CD4-positive, alpha-beta T cell treated with Interleukin-1 beta for 1 hour (primary cell): ENCODE measurements at places on chromosomes 12 and 14.

DNA sequence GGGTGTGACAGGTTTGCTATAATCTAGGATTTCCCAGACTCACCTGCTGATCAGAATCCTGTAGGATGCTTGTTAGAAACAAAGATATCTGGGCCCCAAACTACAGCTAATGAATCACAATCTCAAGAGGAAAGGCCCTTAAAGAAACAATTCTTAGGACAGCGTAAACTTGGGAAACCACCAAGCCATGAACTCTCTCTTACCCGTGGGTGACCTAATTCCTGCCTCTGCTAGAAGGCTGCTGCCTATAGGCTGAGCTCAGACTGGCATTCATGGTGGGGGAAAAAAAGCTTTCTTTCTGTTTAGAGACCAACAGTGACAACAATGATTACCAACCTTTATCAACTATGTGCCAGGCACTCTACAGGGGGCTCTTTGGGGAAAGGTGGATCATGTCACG lies 213.9 kb upstream of the FKBP4 start:
- DNase-seq = no peak

- no peak for DNase-seq
Measured at GRCh38 chr14:29810064-29810463, 117.6 kb downstream of the PRKD1 start.

DNA sequence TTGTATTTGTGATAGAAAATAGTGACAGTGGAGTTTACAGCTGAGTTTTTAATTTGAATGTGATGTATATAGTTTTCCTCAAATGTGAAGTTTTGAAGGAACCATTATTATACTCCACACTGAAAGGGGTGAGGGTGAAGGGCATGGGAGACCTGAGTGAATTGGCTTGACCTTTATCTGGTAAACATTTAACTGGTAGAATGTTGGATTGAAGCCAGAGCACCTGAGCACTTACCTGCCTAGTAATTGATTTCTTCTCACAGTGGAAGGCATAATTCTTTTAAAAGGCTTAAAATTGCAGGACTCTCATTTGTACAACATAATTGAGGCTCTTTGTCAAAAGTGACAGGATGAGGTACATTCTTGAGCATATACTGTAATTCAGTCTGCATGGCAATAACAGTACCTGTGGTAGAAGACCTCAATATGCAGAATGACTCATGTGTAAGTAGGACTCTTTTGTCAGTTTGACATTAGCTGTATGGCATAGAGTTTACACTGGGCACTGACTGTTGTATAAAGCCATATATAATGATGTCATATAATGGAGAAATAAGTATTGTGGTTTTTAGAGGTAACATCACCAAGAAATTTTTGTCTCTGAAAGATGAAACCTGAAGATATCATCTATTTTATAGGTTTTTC lies 309.6 kb downstream of the TMTC2 start:
- no peak for DNase-seq

DNA sequence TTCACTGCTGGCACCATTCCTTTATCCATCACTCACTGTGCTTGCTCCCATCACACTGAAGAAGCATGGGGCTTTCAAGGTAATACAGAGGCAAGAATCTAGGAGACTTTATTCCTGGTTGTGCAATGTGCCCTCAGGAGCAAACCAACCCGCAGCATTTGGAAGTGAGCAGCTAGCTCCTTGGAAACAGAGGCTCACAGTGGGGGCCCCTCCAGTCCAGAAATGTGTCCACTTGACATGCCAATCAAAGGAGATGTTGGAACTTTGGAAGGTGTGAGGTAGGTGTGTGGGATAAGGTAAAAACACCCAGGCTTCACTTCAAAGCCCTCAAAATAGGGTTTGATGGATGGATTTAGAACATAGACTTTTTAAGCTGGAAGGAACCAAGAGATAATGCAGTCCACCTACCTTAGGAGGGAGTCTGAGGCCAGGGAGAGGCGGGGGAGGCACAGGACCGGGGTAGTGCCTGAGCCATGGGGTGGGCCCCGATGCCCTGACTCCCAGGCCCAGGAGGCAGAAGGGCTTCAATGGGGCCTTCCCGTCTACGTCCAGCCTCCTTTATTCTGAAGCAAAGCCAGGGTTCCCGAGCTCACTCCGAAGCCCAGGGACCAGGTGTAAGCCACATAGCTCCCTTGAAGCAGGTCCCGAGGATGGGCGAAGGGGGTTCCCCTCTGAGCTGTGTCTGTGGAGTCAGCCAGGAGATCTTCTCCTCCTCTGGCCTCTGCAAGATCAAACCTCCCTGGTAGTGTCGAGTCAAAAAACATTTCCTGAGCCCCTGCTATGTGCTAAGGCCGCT lies 17.6 kb upstream of the BCL11B start:
- no peak for DNase-seq

- DNase-seq = peak; percentile 6
Measured at GRCh38 chr14:65412856-65413738, 567 bp downstream of the FUT8 start.

DNA sequence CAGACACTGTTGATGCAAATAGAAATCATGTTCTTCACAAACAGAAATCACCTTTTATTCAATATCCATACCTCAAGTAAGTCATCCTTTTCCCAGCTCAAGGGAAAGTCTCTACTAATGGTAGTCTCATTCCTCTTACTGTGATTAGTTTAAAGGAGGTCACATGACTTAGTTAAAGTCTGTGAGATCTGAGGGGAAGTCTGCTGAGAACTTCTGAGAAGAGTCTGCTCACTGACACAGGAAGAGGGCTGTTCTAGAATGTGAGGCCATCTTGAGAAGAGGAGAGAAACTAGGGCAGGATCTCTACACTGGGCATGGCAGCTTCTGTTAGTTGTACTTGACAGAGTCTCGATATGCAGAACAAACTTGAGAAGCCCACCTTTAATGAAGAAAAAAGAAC lies 146.8 kb downstream of the C12orf42 start:
- DNase-seq = no peak

DNA sequence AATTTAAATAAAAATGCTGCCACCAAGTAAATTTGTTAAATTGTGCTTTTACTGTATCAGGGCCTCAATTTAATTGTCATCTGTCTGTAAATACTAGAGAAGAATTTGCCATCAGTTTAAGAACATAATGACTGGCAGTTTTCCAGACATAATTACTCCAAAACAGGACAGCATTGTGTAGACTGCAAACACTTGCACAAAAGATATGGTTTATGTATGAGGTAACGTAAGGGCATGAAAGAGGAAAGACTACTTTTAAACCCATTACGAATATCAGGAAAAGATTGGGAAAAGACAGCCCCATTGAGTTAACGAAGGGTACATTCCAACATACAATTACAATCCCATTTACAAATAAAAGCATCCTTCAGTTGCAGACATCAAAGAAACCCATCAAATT lies 59.8 kb upstream of the KRR1 start:
- no peak for DNase-seq

DNA sequence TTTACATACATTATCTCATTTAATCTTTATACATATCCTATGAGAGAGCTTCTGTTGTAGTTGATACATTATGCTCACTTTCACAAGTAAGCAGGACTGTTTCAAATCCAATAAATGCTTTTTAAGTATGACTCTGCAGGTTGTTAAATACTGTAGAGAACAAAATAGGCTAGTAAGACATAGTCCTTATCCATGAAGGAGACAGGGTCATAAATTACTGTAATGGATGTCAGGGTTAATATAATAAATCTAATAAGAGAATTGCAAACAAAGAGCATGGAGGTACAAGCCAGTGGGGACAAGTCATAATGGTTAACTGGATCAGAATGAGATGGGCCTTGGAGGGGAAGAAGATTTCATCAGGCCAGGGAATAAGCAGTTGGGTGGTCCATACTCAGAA lies 303.8 kb upstream of the RGS6 start:
- no peak for DNase-seq

DNA sequence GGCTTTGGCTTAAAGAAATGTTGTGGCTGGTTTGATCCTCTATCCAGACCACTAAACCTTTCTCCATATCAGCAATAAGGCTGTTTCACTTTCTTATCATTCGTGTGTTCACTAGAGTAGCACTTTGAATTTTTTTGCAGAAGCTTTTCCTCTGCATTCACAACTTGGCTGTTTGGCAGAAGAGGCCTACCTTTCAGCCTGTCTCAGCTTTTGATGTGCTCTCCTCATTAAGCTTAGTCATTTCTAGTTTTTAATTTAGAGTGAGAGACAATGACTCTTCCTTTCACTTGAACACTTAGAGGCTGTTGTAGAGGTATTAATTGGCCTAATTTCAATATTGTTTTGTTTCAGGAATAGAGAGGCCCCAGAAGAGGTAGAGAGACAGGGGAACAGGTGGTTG lies 13.8 kb downstream of the KCNMB4 start:
- no peak for DNase-seq

GRCh38 chr14:49769171-49769570 lies 1.2 kb downstream of the KLHDC2 start:
- DNase-seq = no peak

DNA sequence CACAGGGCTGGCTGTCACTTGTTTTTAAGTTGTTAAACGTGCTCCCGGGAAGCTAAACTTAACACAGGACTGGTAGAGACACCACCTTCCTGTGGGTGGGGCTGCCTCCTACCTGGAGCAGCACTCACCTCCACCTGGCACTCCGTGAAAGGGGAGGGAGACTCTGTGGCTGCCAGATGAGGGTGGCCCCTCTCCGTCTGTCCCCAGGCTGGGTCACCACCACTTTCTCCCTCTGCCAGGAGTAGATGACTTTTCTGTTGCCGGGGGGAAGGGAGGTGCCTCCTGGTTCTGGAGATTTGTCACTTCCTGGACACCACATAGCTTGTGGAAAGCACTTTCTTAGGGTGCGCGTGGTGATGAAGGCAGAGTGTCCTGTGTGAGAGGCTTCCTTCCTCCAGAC lies 81.3 kb downstream of the WDR20 start:
- DNase-seq = no peak

- no peak for DNase-seq
Measured at GRCh38 chr14:48890333-48890732, 695.8 kb downstream of the RPS29 start.

DNA sequence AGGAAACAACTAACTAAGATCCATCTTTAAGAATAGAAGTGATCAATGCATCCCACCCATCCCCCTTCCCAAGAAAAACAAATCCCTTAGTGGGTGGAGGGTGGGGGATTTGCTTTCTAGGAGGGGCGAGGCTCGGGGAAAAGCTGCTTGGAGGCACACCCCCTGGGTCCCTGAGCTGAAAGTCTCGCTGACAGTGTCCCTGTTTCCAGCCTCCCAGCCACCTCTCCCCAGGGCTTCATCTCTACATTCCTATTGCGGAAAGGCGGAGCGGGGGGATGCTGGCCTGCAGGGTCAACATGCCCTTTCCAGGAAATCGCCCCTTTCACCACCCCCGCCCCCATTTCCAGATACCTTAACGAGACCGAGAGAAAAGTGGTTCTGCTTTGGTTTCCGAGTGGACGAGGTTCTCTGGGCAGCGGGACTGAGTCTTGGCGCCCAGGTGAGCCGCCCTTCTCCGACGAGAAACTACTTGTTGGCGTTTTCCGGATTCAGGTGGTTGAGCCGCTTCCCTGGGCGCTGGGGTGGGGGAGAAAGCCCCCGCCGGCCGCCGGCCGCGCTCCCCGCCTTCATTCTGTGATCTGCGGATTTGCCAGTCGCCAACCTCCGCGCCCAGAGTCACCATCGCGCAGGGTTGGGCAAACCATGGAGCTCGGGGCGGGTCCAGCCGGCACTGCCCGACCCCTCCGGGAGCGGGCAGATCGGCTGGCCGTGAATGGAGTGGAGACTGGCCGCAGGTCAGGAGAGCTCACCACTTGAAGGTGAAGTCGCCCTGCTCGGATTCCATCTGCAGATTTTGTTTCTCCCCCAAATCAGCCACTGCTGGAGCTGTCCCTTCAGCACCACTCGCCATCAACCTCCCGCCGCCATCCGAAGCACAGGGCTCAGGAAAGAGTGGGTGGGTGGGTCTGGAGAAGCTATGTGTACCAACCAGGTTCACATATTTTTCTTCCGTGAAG lies 505 bp downstream of the KCNC2 start:
- DNase-seq = no peak

DNA sequence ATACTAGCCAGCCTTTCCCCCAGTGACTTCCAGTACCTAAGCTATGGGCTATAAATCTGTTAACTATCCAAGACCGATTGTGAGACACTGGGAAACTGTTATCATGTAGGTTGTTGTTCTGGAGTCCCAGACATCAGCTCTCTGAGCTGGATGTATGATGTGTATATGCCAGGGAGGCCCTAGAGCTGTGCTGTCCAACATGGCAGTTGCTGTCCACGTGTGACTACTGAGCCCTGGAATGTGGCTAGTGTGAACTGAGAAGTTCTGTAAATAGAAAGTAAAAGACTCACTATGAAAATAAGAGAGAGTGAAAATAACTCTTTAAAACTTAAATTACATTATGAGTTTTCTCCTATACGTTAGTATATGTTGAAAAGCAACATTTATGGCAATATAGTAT lies 755.8 kb upstream of the FBXO33 start:
- no peak for DNase-seq

GRCh38 chr14:29955087-29955486 lies 27.4 kb upstream of the PRKD1 start:
- DNase-seq = no peak

- peak; percentile 64 for DNase-seq
Measured at GRCh38 chr14:69242311-69243224, 17.4 kb upstream of the GALNT16 start.

- no peak for DNase-seq
Measured at GRCh38 chr12:38152816-38153736, 163.5 kb upstream of the ALG10B start.

- DNase-seq = no peak
Measured at GRCh38 chr14:94113490-94113889, 3.0 kb downstream of the IFI27 start.

DNA sequence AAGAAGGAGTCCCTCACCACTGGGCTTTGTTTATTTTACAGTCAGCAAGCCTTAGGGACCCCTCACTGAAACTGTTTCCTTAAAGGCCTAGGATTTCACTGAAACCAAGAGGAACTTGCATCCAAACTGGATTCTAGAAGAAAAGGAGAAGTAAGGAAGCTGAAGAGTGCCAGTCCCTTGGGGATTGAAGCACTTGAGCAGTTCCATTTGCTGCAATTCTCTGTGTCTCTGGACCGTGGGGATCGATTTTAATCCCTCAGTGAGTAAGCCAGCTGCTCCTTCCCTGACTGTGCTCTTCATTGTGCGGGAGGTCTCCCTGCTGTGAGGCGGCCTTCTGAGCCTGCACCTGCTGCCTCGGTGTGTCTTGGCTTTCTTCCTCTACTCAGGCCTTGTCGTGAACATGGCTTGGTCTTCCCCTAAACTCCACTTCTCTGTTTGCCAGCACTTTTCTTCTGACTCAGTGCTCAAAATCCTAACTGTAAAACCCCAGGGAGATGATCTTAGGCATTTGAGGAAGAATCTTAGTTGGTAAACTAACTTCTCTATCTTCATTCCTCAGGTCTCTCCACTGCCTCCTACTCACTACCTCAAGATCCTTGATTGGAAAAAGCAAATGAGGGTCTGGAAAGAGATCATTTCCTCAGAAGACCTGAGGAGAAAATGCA lies 132.6 kb downstream of the SLC38A6 start:
- no peak for DNase-seq

- DNase-seq = no peak
Measured at GRCh38 chr14:100803226-100803625, 22.7 kb upstream of the MEG3 start.
